Mammary epithelial cell (primary cell): ENCODE measurements at places on chromosomes 3 and 15.

GRCh38 chr3:130779486-130779885 lies 32.9 kb upstream of the PIK3R4 start:
- DNase-seq: no peak

DNA sequence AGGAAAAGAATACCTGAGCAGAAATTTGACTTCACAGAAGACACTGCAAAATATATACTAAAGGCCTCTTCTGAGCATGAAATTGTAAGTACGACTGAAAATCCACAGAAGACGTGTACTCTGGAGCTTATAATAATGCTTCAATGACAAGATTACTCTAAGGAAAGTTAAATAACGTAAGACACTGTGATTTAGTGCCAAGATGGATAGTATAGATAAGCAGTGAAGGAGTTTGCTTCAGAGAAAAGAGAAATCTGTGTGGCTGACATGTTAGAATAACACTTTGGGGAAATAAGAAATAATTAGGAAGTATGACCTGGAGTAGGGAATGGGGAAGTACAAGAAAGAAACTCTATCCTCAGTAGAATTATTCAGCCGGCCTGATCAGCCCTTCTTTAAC lies 28.9 kb downstream of the ALDH1A2 start:
- DNase-seq: no peak

DNA sequence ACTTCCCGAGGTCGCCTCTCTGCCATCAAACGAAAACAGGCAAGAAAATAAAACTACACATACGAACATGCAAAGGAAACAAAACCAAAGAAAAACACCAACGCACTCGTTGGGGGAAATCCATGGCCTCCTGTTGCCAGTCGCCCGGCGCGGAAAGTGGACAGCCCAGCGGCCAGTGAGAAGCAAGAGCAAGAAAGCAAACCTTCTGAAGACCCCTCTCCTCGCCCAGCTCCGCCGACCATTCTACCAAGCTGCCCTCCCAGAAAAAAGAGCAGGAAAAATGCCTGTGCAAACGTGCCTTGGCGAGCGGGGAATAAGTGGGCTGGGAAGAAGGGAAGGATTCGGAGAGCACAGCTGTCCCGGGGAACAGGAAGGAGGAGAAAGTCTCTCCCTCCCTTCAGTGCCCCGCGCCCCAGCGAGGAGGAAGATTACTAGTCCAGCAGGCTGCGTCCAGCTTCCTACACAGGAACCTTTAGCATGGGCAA lies 802 bp upstream of the NECTIN3 start:
- no peak for DNase-seq

DNA sequence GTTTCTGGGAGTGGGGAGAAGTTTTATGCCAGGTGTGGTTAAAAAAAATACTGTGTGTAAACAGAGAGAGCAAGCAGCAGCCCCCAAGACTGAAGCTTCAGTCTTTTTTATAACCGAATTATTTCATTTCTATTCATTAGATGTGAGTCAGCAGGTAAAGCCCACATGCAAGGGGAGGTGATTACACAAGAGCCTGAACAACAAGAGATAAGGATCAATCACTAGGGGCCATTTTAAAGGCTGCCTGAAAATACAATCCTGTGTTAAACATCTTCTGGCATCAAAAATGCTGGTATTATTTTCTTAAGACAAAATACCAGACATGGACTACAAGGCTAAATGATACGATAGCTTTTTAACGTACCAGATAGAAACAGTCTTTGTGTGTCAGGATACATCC lies 217.3 kb downstream of the SUCLG2 start:
- DNase-seq: peak; percentile 41

DNA sequence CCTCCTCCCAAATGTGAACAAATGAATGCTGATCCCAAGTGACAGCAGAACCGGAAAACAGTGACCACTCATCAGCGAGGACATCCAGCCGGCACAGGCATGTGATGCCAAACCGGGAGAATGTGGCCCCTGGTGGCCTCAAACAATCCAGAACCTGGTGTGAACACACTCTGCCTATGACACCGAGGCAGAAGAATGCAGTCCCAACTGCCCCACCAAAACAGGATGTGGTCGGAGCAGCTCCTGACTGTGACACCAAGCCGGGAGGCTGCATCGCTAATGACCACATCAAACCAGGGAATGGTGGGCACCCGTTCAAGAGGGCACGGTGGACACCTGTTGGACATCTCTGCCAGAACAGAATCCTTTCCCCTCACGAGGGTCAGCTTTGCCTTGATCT lies 15.4 kb downstream of the SCN5A start:
- DNase-seq: no peak

GRCh38 chr15:35507932-35508638 lies 37.9 kb downstream of the DPH6 start:
- peak; percentile 26 for DNase-seq

- DNase-seq: no peak
Observed at GRCh38 chr3:185979721-185980121, 41.9 kb upstream of the TRA2B start.

GRCh38 chr3:198079771-198080520 lies 119.9 kb downstream of the LMLN start:
- peak; percentile 74 for DNase-seq

DNA sequence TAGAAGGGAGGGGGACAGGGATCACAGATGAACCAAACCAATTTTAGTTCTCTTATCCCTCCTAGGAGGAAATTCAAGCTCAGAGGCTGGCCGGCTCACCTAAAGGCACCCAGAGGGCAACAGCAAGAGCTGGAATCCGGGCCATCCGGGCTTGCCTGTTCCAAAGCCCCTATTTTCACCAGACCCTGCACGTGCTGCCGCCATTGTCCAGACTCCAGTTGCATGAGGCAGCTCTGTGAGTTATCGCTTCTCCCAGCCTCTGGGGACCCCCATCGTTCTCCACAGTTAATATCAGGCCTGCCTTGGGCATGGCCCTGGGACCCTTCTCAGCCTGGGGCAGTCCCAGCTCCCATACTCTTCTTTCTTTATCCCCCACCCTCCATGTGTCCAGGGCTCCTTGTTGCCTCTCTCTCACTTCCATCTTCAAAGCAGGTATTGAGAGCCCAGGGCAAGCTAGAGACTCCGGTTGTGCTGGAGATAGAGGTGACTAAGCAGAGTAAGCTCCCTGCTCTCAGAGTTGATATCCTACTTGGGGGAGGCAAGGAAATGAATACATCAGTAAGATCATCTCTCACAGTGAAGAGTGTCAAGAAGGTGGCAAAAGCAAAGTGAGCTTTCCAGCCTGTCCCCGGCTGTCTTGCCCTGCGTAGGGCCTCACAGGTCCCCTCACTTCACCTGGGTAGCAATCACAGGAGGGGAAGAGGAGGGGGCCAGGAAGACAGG lies 322.8 kb downstream of the UACA start:
- DNase-seq: no peak

DNA sequence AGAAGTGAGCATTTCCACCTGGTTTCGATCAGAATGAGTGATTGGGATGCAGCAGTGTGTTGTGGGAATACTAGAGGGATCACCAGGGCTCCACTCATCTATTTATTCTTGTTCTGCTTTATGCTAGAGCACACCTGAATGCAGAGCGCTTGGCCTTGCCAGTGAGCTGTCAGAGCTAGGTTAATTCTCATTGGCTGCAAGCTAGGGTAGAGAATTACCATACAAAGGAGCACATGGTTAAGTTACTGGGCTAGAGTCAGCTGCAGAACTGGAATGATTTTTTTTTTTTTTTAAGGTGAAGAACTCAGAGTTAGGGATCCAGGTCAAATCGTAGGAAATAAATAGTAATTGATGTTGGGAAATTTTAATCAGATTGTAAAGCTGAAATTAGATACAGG lies 8.8 kb downstream of the EIF2AK4 start:
- DNase-seq: no peak

DNA sequence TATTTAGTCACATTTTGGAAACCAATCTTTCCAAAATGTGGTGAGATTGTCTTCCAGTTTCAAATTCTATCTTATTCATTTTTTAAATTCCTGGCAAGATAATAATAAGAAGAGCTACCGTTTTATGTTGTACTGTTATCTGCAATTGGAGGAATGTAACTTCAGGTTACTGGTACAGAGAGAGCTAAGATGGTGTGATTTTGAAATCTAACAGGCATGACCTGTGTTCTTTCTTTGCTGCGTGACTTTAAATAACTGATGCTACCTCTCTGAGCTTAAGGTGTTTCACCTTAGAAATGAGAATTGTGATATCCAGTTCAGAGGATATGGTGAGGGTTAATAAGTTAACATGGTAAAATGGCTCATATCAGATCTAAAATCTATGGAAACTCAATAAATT lies 21.7 kb downstream of the CADM2 start:
- DNase-seq: no peak

DNA sequence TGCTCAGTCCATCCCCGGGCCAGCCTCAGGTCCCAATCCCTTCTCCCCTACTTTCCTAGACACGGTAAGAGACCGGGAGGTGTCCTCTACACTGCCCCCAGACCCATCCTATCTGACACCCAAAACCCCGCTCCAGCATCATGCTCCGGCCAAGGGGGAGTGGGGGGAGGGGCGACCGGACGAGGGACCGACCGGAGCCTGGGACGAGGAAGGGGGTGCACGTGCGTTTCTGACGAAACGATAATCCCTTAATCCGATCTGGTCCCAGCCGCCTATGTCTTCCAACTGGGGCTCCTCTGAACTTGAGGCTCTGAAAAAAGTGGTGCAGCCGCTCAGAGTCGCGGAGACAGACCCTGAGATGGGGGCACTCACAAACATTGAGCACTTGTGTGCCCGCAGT lies 494 bp downstream of the CPLX3 start:
- no peak for DNase-seq

- DNase-seq: no peak
Observed at GRCh38 chr3:109125902-109126301, 8.0 kb upstream of the MORC1 start.
